Stimulated activated CD8-positive, alpha-beta memory T cell treated with anti-CD3 and anti-CD28 coated beads, Interleukin-4, amount 100 ng/mL, for 4 hours (primary cell): ENCODE measurements at places on chromosomes 12 and 14.

- DNase-seq, result peak; percentile 49
These were observed at the start of gene MUCL1 for GRCh38 chr12:54853933-54854538. Gene MUCL1, plus strand, starts transcription at chr12:54854516. Its CDS starts 67 bp downstream, at chr12:54854583.

DNA sequence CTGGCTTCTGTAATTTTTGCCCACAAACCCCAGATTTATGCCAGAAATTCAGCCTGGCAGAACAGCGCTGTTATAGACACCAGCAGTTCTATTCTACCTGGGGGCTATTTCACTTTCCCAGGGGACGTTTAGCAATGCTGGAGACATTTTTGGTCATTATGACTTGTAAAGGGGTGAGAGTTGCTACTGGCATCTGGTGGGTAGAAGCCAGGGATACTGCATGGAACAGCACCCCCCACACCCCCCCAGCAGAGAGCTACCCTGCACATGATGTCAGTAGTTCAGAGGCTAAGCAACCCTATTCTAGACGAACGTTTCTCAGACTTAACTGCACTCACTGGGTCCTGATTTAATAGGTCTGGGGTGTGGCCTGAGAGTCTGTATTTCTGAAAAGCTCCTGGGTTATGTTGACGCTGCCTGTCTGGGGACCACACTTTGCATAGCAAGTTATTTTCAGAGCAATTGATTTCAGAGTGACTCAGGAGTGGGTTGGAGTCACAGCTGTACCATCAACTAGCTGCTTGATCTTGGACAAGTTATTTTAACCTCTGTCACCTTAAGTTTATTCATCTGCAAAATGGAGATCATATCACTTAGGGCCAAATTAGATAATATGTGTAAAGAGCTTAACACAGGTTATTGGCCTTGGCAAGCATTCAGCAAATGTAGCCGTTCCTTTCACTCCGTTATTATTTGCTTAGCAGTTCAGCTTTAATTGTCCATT, 48.5 kb downstream of the CHST11 start:
- DNase-seq, result no peak

GRCh38 chr12:65840793-65841670, 16.7 kb downstream of the HMGA2 start:
- no peak for DNase-seq

- no peak for DNase-seq
These were observed 5.5 kb downstream of the LRCOL1 start for GRCh38 chr12:132604668-132605441.

- no peak for DNase-seq
These were observed 3.6 kb downstream of the PELI2 start for GRCh38 chr14:56121816-56122215.

DNA sequence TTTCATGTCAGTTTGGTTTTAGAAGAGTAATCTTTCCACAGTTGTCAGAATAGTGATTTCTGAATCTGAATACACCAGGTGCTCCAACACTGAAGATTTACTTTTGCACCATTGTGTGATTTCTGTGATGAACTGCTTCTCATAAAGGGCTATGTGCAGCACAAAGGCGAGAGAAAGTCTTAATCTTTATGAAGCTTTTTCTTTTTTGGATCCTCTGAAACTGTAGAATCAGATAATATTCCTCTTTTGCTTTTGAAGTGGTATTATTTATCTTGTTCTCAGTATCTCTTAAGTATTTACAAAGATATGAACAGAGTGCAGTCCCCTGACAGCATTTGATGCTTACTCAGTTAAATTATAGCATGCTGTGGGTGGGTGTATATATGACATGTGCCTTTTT, 207.8 kb downstream of the NAV3 start:
- no peak for DNase-seq

DNA sequence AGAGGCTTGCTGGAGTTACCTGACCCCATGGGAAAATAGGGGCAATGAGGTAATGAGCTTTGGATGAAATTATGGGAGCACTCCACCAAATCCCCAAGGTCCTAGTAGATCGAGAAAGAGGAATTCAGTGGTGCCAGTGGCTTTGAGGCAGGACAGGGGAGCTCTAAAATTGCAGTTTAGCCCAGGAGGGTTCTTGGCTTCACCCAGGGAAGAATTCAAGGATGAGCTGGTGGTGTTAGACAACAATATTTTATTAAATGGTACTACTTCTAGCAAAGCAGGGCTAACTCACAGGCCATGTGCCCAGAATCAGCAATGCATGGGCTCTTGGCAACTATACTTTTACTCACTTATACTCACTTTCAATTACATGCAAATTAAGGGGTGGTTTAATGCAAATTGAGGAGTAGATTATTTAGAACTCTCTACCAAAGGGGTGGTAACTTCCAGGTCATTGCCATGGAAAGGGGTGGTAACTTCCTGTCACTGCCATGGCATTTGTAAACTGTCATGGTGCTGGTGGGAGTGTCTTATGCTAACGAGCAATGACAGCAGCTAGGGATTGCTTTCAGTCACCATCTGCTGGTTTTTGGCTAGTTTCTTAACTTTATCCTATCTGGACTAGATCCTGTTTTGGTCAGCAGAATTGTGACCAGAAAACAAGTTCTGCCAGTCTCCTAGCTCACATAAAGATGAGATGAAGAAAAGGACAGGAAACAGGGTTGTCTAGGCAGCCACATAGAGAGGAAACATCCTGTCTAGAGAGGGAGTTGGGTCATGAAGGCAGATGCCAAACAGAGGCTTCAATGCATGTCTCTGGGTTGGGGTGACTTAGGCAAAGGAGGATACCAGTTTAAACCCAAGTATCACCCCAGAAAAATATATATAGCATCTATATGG, 64.7 kb downstream of the ZNF641 start:
- DNase-seq, result no peak

DNA sequence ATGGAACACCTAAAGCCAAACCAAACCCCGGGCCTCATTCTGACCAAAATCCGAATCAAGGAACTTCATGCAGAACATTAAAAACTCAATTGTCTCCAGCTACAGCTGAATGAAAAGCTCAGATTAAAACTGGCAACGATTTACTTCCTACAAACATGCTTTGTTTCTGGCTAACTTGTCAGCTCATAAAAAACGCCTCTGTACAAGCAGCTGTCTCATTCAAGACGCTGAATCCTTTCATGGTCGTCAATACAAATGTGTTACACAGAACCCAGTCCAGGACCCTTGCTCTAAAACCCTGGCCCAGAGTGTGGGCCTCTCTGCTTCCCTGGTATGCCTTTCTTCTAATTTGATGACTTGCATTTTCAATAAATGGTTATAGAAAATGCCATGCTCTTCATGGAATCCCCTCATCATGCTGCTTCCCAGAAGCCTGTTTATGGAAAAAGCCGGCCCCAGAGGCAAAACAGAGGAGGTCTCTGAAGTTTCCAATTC, 183.1 kb downstream of the PHLDA1 start:
- no peak for DNase-seq

- DNase-seq, result no peak
These were observed 65.2 kb downstream of the PAPOLA start for GRCh38 chr14:96567289-96567899.

DNA sequence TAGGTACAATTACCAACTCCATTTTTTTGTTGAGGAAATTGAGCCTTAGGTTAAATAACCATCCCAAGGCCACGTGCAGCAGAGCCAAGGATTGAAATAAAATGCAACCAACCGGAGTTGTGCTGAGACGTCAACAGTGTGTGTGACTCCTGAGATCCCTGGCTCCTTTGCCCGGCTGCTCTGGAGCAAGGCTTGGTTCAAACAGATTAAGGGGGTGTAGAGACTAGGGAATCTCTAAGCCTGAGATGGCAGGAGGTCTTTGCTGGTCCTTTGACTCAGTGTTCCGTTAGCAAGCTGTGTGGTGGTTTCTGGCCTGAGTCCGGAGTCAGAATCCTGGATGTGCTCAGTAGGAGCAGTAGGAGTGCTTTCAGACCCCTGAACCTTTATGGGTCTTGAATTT, 1.4 kb upstream of the SLC8A3 start:
- DNase-seq, result no peak

DNA sequence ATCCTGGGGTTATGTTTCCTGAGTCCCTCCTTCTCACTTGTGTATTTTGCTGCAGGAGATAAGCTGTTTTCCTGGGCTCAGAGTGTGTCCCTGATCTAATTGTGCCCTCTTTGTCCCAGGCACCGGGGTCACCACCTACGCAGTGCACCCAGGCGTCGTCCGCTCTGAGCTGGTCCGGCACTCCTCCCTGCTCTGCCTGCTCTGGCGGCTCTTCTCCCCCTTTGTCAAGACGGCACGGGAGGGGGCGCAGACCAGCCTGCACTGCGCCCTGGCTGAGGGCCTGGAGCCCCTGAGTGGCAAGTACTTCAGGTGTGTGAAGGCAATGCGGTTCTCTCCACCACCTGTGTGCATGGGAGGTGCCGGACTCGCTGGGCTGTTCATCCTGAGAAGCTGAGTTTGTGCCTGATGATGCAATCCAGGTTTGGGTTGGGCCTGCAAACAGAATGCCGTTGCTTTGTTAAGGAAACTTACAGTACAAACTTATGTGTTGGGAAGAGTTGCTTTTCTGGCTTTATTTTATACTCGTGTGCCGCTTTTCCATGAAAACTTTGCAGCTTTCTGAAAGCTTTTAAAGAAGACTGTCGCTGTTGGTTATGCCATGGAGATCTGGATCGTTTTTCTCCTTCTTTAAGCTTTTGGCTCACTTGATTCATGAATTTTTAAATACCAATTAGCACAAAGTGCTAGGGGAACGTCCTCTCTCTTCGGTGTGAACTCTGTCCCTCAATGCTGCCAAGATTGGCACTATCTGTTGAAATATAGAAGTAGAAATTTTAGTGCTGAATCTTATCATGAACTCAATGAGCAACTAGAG, 27.6 kb downstream of the RDH12 start:
- no peak for DNase-seq

GRCh38 chr14:102251161-102251560, 53.8 kb downstream of the MOK start:
- DNase-seq, result no peak

DNA sequence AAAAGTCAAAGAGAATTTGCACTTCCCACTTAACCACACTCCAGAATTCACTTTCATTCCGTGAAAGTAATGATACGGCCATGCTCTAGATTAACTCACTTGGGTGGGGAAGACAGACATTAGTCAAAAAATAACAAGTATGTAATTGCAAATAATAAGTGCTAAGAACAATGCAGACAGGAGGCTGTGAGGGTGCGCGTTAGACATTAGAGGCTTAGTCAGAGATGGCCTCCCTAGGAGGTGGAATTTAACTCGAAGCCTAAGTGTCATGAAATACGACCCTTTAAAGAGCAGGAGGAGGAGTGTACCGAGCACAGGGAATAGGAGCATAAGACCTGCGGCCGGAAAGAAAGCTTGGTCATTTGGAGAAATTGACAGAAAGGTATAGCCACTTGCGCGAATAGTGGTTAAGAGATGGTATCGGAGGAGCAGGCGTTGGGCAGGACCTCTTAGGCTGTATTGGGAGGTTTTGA, 628 bp downstream of the SNRPF start:
- no peak for DNase-seq

GRCh38 chr14:77423423-77423822, at the start of gene NOXRED1:
Gene NOXRED1, minus strand, starts transcription at chr14:77423523. Its CDS starts 634 bp downstream, at chr14:77422889.
- DNase-seq, result no peak

- DNase-seq, result no peak
These were observed 50.6 kb downstream of the SCAF11 start for GRCh38 chr12:45939759-45940158.

DNA sequence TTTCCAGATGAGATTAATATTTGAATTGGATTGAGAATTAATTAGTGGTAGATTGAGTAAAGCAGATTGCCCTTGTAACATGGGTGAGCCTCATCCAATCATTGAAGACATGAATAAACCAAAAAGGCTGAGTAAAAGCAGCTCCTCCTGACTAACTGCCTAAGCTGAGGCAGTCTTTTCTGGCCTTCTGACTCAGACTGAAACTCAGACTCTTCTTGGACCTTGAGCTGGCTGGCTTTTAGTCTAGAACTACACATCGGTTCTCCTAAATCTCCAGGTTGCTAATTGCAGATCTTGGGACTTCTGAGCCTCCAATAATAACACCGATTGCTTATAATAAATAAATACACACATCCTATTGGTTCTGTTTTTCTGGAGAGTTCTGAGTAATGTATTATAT, 24.0 kb downstream of the FKBP11 start:
- DNase-seq, result no peak

GRCh38 chr12:126617312-126617711, 1552.1 kb downstream of the AACS start:
- no peak for DNase-seq

GRCh38 chr12:20463913-20464524, 95.7 kb downstream of the PDE3A start:
- no peak for DNase-seq

- no peak for DNase-seq
These were observed 21.0 kb upstream of the MAGOHB start for GRCh38 chr12:10634427-10634826.

- no peak for DNase-seq
These were observed 261.0 kb downstream of the DACT1 start for GRCh38 chr14:58898655-58899316.

DNA sequence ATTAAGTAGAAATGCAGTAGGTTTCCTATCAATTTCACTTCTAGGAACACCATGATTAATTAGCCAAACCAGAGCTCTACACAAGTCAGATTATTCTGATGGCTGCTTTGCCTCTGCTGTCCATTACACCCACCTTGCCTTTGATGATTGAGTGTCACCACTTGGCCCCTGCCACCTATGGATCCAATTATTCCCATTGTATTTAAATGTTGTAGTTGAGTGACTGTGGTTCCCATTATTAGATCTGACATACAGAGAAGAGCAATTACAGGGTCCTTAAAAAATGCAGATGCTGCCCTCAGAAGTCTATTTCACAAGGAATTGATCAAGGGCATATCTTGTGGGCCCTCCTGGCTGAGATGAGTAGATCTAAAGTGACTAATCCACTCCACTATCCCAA, 39.5 kb upstream of the SLC38A4 start:
- DNase-seq, result no peak

DNA sequence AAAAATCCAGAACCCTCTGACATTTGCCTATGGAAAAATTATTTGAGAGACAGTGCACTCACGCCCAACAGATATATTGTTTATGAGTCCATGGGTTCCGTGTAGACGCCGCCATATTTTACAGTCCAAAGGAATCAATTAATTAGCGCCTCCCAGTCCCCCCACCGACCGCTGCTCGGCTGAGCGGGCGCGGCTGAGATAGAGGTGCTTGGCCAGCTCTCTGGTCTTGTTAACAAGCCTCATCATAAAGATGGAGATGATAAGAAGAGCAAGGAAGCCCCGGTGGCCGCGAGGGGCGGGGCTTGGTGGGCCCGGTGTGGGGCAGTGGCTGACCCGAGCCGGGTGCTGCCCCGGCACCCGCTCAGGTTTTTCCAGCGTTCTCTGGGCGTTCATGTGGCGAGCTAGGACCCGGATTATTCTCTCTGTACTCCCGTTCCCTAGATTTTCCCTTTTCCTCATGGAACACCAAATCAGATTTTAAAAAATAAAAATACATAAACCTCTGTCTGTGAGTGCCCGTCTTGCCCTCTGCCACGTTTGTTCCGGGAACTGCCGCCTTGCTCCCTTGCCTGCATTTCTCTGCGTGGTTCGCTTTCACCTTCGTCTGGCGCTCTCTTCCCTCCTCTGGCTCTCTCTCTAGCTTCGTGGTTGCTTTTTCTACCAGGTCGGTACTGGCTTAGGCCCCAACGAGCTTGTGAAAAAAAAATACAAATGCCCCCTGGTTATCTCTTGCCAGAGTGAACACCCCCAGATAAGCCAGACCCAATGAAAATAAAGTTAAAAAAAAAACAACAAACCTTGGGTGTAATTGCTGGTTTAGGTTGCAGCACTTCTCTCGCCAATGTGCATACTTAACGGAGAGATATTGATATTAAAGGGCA, 9.0 kb downstream of the HOXC12 start:
- no peak for DNase-seq

- DNase-seq, result no peak
These were observed 204.3 kb downstream of the TTC7B start for GRCh38 chr14:90611936-90612335.
